ENCODE measurements at places on chromosomes 3 and 15. TPM values are rescaled to one million over a fixed set of nuclear protein-coding genes. Genes with fewer than 3 reads are reported as not detected.

The RLBP1 gene
- total RNA-seq, result not detected

The EEF1AKMT4 gene
- 2.5 TPM for total RNA-seq

The ISLR gene
- total RNA-seq, result 163 TPM

GRCh38 chr15:35665896-35666536, 120.1 kb upstream of the DPH6 start:
- peak; percentile 38 for DNase-seq

GRCh38 chr3:125684199-125684598, 88.9 kb upstream of the OSBPL11 start:
- peak; percentile 12 for DNase-seq

The CPLX3 gene
- total RNA-seq, result not detected

DNA sequence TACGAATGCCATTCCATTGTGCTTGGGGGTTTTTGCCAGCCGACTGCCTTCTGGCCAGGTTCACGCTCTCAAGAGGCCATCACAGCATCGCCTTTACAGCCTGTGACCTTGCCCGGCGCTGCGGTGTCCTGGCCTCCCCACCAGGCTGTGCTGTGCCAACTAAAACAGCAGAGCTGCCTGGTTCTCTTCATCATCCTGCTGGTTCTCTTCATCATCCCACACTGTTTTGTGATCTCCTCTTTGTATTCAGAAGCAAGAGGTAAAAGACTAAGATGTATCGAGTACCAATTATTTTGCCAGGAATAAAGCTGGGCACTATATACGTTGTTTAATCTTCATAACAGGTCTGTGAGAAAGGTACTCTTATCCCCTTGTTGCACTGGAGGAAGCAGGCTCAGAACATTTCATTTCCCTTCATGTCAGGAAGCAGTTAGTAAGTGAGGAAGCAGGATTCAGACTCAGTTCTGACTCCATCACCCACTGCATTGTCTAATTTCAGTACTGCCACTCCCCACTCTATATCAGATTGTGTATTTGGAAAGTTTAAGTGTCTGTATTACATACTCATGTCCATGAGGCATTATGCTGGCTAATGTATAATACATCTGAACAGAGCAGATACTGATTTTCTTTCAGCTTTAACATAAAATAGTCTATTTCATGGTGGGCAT, 92.7 kb downstream of the LRRC28 start:
- DNase-seq, result peak; percentile 22

The TRIM42 gene
- not detected for total RNA-seq

DNA sequence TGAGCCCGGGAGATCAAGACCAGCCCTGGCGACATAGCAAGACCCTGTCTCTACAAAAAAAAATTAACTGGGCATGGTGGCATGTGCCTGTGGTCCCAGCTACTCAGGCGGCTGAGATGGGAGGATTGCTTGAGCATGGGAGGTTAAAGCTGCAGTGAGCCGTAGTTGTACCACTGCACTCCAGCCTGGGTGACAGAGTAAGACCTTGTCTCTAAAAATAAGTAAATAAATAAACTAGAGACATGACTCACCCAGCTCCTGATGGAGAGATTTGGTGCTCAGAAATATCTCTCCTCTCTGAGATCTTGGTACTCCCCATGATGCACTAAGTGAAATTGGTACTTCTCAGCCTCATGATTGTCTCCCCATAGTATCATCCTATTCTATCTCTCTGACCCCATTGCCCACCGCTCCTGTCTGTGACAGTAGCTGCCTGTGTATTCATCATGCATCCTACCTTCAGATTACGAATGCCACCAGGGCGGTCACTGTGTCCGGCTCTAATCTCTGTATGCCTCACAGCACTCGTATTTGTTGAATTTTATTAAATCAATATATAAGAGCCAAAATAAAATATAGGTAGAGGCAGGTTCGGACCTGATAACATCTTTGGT, 50.9 kb downstream of the ABHD2 start:
- no peak for DNase-seq

DNA sequence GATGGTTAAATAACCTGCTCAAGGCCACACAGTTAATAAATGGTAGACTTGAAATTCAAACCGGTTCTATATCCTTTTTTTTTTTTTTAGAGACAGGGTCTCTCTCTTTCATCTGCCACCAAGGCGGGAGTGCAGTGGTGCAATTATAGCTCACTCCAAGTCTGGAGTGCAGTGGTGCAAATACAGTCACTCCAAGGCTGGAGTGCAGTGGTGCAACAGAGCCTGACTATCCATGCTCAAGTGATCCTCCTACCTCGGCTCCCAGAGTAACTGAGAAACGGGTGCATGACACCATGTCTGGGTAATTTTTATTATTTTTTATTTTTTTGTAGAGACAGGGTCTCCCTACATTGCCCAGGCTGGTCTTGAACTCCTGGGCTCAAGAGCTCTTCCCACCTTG, 23.4 kb downstream of the DPP8 start:
- no peak for DNase-seq

The FBXW12 gene
- total RNA-seq, result 0.27 TPM

The CYP19A1 gene
- total RNA-seq, result 3.1 TPM

- no peak for DNase-seq
Observed at GRCh38 chr3:170539897-170540296, 46.0 kb downstream of the SLC7A14 start.

All from fibroblast of the aortic adventitia (primary cell).